K562 (cell line): ENCODE measurements at places on chromosomes 7 and 10. TPM values are rescaled to one million over a fixed set of nuclear protein-coding genes. Genes with fewer than 3 reads are reported as not detected.

The COL1A2 gene
- 5.5 and 8.2 TPM in 2 replicates for total RNA-seq

The CTNNA3 gene
- total RNA-seq = not detected in 2 replicates

The ADAMTS14 gene
- total RNA-seq = 30.4 and 31.7 TPM in 2 replicates

The CLCN1 gene
- total RNA-seq = not detected in 2 replicates

The CRHR2 gene
- not detected in 2 replicates for total RNA-seq

GRCh38 chr10:9885761-9886160 lies 1131.9 kb upstream of the CELF2 start:
- H3K4me1 ChIP-seq = no peaks in the 10 kb centered on the region
- H3K27ac ChIP-seq = no peak overlapping the region
- no peak for DNase-seq
- no peak overlapping the region for H3K4me3 ChIP-seq
- no peaks in the 10 kb centered on the region for H3K27me3 ChIP-seq

DNA sequence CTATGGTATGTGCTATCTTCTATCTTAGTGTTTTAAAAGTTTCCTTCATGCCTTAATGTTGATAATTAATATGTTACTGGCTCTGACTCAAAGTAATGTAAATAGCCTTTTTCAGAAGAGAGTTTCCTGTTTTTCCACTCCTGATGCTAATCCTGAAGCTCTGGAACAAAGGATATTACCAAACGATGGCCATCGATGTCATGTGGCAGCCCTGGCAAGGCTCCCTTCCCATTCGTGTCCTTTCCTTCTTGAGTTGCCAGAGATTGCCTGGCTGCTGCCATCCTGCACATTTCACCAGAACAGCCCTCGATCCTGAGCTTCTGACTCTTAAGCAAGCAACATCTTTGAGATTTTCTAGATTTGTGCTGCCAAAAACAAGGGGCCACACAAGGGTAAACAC lies 46.0 kb downstream of the RNF133 start:
- H3K4me1 ChIP-seq = no peaks in the 10 kb centered on the region
- no peak for DNase-seq
- no peaks in the 10 kb centered on the region for H3K36me3 ChIP-seq
- H3K4me3 ChIP-seq = no peak overlapping the region
- H3K27ac ChIP-seq = no peak overlapping the region

DNA sequence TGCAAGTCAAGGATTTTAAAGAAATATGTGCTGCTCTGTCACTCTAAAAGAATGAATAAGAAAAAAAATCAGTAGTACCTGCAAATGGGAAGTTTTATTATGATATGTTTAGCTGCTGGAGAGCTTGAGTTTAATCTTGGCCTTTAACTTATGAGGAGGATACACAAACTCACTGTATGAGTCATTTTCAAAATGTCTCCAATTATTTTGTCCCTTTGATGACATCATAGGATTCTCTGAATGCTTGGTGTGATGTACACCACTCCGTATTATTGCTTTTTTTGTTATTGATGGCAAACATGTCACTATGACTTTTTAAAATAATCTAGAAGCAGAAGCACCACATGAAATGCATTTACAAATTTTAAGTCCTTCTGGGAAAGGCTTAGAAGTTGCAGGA lies 125.8 kb downstream of the RALA start:
- H3K36me3 ChIP-seq = no peaks in the 10 kb centered on the region
- peaks cover 4% of the 10 kb centered on the region; the same call in 1 of the 3 replicates for H3K27me3 ChIP-seq
- H3K27ac ChIP-seq = no peak overlapping the region
- no peak for DNase-seq
- no peaks in the 10 kb centered on the region for H3K4me1 ChIP-seq
- H3K4me3 ChIP-seq = no peak overlapping the region

DNA sequence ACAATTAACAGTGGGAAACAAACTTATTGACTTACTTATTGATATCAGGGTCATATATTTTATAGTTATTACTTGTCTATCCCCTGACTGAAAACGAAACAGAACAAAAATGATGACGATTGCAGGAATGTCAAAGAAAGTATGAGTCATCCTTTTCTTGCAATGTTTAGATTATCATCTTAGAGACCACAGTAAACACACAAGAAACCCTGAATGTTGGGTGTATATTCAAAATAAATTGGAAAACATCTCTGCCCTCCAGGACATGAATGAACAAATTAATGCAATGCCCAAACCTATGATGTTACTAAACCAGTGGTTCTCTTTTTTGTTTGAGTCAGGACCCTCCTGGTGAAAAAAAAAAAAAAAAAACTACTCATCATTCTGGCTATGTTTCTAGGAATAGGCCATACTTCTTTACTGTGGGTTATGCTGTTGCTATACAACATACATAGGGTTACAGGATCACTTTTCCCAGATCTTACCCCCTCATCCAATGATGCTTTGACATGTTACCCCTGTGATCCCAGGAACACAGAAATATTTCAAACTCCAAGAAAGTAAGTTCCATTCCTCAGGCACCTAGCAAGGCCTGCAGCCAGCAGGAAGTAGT lies 623.4 kb upstream of the IGFBP3 start:
- H3K4me3 ChIP-seq = no peak overlapping the region
- no peaks in the 10 kb centered on the region for H3K27me3 ChIP-seq
- DNase-seq = no peak
- no peaks in the 10 kb centered on the region for H3K36me3 ChIP-seq

DNA sequence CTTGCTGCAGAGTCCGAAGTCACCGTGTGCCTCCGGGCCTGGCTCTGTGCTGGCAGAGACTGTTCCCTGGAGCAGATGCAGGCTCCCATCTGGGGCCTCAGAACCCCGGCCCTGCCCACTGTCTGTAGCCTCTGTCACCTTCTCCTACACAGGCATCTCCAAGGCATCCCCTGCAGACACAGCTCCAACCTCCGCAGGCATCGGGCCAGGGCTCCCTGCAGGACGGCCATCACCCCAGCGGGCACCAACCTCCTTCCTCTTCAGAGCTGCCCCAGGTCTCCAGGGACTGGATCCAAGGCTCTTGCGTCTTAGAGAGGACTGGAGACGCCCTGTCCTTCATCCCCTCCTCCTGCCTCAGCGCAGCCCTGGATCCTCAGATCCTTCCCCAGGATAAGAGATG lies 69.9 kb upstream of the MYL10 start:
- H3K27ac ChIP-seq = no peak overlapping the region
- H3K4me1 ChIP-seq = no peaks in the 10 kb centered on the region
- no peaks in the 10 kb centered on the region for H3K36me3 ChIP-seq

GRCh38 chr10:79904671-79905321 lies 44.1 kb downstream of the SFTPD start:
- no peaks in the 10 kb centered on the region for H3K4me1 ChIP-seq
- no peak overlapping the region for H3K4me3 ChIP-seq
- peak; percentile 12 for DNase-seq
- H3K36me3 ChIP-seq = no peaks in the 10 kb centered on the region
